Right lobe of liver (tissue), 6 donors: ENCODE measurements at places on chromosomes 12 and 14. TPM values are rescaled to one million over a fixed set of nuclear protein-coding genes. Genes with fewer than 3 reads are reported as not detected.

DNA sequence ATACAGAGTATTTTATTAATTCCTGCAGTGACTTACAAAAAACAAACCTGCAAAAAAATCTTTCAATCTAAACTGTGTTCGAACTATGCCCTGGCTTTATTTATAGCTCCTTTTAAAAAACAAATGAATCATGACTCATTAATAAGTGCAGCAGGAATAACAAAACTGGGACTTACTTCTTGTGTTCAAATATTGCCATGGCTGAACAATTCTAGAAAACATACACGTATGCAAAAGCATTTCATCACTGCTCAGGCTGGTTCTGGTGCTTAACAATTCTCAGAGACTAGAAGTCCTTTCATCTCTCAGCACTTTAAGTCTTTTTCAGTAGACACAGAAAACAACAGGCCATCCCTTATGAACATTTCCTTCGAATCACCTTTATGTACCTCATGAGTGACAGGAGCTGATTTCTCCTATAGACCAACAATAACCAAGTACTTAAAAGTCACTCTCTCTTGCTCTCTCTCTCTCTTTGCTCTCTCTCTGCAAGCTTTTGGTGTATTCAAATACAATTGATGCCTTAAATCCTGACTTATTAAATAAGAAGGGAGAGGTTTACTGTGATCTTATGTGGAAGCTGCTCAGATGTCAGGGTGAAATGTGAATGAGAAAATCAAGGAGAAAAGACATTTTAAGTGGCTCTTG, 268.8 kb downstream of the TTC8 start:
- no peak overlapping the region for H3K27ac ChIP-seq
- no peaks in the 10 kb centered on the region for H3K27me3 ChIP-seq
- no peaks in the 10 kb centered on the region for H3K36me3 ChIP-seq
- no peak overlapping the region for H3K4me3 ChIP-seq
- H3K4me1 ChIP-seq: no peaks in the 10 kb centered on the region

Gene ASIC1
- total RNA-seq: 0.19 TPM

Gene OR6C65
- total RNA-seq: not detected

Gene FBXO21
- total RNA-seq: 12.8 TPM

- no peak for DNase-seq
- H3K27me3 ChIP-seq: no peaks in the 10 kb centered on the region
- no peaks in the 10 kb centered on the region for H3K36me3 ChIP-seq
- H3K4me3 ChIP-seq: no peak overlapping the region
- H3K4me1 ChIP-seq: no peaks in the 10 kb centered on the region
- no peak overlapping the region for H3K27ac ChIP-seq
Measured at GRCh38 chr14:22225516-22226140, 363.4 kb downstream of the DAD1 start.

Gene IL26
- not detected for total RNA-seq

Gene IL22
- total RNA-seq: not detected

Gene RIPK3
- total RNA-seq: 0.86 TPM

DNA sequence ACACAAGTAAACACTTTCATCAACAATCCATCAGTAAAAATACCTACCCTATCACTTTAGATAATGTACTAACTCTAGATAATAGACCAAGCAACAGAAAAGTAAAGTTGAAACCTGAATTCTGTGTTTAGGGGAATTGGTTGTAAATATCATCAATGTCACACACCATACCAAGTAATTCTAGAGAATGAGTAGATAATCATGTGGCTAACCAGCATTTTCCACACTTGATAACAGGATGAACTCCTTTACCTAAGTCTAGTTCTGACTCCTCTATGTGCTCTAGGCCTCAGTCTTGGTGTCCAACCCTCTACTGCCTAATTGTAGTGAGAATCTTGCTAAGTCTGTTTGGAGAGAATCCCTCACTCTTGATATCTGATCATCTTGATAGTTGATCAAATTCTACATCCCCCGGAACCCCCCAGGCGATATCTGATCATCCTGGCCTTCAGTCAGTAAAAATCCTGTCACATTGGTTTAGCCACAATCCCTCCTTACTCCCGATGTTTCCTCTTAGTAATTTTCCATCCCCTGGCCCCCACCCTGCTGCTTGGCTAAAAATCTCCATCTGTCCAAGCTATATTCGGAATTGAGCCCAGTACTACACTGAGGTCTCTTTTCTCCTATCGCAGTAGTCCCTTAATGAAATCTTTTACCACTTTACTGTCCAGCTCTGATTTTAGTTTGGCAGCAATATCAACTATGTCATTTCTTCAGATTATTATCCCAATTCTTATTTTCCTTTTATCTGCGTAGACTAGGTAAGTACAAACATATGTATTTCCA, 3.4 kb upstream of the SLCO1A2 start:
- no peaks in the 10 kb centered on the region for H3K27me3 ChIP-seq
- no peak for DNase-seq
- no peak overlapping the region for H3K27ac ChIP-seq
- peaks cover 29% of the 10 kb centered on the region for H3K4me1 ChIP-seq
- H3K4me3 ChIP-seq: no peak overlapping the region

DNA sequence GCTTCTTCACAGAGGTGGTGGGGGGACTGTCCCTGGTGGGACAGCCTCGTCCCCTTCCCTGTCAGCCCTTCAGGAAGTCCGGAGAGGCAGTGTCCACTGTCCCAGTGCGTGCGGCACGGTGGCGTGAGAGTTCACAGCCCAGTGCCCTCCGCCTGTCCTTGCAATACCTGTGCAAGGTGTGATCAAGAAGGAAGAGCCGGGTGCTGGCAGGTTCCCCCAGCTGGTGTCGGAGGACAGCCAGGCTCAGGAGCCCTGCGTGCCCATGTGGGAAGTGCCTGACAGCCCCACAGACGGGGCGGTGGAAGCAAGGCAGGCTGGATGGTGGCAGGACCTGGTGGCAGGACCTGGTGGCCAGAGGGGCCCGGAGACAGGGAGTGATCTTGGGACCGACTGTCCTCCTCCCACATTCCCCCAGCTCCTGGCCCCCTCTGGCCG, 16.4 kb downstream of the NOC4L start:
- peak; percentile 53 for DNase-seq
- H3K4me3 ChIP-seq: no peak overlapping the region
- H3K4me1 ChIP-seq: no peaks in the 10 kb centered on the region
- no peaks in the 10 kb centered on the region for H3K36me3 ChIP-seq

DNA sequence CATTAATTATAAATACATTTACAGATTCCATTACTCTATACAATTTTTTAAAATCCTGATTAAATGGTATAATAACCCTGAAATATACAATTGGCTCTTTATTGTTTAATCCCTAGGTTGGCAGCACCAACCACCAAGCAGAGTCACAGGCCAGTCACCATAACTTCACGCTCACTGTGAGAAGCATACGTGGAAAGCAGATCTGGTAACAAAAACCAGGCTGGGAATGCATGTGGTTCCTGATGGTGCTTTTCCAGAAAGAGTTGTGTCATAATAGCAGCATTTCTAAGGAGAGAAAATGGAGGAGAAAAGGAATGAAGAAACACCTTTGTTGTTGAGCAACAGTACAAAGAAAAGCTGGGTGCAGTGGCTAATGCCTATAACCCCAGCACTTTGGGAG, 66.1 kb downstream of the SIX6 start:
- no peaks in the 10 kb centered on the region for H3K36me3 ChIP-seq
- H3K4me1 ChIP-seq: no peaks in the 10 kb centered on the region
- no peak for DNase-seq
- no peak overlapping the region for H3K27ac ChIP-seq
- no peak overlapping the region for H3K4me3 ChIP-seq

Gene CCDC38
- total RNA-seq: 1.2 TPM

- no peak overlapping the region for H3K4me3 ChIP-seq
- DNase-seq: no peak
- H3K36me3 ChIP-seq: no peaks in the 10 kb centered on the region
- no peak overlapping the region for H3K27ac ChIP-seq
- H3K27me3 ChIP-seq: no peaks in the 10 kb centered on the region
- no peaks in the 10 kb centered on the region for H3K4me1 ChIP-seq
Measured at GRCh38 chr12:84198294-84198946, 714.2 kb downstream of the SLC6A15 start.

DNA sequence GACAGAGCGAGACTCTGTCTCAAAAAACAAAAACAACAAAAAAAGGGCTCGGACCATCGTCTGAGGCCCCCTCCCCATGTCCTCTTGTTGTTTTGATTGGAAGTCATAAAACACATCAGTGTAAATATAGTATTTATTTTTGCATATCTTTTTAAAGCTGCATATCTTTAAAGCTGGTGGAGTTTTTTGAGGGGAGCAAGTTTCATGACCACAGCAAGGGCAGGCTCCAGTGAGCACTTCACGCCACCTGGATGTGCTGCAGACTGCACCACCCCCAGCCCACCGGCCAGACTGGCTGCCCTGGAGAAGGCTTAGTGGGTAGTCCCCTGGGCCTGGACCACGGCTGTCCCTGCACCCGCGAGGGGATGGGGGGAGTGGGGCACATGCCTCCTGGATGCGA, 11.9 kb upstream of the BCL7A start:
- H3K4me3 ChIP-seq: no peak overlapping the region
- H3K27ac ChIP-seq: no peak overlapping the region
- H3K4me1 ChIP-seq: no peaks in the 10 kb centered on the region
- H3K36me3 ChIP-seq: no peaks in the 10 kb centered on the region
- DNase-seq: no peak
- no peaks in the 10 kb centered on the region for H3K27me3 ChIP-seq

GRCh38 chr12:24888813-24889212, 60.1 kb downstream of the BCAT1 start:
- H3K27ac ChIP-seq: no peak overlapping the region
- H3K36me3 ChIP-seq: no peaks in the 10 kb centered on the region
- no peaks in the 10 kb centered on the region for H3K4me1 ChIP-seq
- no peaks in the 10 kb centered on the region for H3K27me3 ChIP-seq
- no peak for DNase-seq
- no peak overlapping the region for H3K4me3 ChIP-seq

DNA sequence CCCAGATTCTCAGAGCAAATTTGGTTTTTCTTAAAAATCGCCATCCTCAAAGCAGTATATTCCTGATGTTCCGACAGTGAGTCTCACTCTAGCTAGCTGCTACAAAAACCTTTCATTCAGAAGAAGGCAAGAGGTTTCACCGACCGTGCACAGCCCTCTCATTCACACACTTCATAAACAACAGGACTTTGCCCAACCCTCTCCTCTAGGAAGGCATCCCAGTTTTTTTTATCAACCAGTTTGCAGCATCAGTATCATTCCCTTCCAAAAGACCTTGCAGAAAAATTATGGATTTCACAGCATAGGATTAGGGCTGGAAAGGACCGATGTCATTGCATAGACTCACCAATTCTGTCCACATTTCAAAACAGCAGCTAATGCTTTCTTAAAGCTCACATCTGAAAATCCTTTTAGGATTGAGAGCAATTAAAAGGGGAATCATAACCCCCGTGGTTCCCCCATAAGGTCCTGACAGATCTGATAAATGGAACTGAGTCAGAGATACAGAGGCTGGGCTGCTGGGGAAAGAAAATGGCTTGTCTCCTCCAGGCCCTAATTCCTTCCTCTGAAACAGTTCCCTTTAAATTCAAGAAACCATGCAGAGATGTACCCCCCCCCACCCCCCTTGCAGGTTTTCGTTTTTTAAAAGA, 597 bp downstream of the SVOP start:
- H3K4me3 ChIP-seq: no peak overlapping the region
- H3K27me3 ChIP-seq: no peaks in the 10 kb centered on the region
- H3K4me1 ChIP-seq: peaks cover 3% of the 10 kb centered on the region

GRCh38 chr12:63937378-63938316, 93.1 kb downstream of the SRGAP1 start:
- H3K4me3 ChIP-seq: no peak overlapping the region
- no peaks in the 10 kb centered on the region for H3K27me3 ChIP-seq
- no peaks in the 10 kb centered on the region for H3K36me3 ChIP-seq
- no peak for DNase-seq
- H3K4me1 ChIP-seq: no peaks in the 10 kb centered on the region
